ENCODE measurements at places on chromosomes 5 and 9.

GRCh38 chr9:88874391-88874790 is 116.9 kb upstream of the S1PR3 start:
- DNase-seq = peak; percentile 12

- no peak for DNase-seq
Observed at GRCh38 chr5:97088774-97089148, 53.6 kb downstream of the LIX1 start.

- DNase-seq = no peak
Observed at GRCh38 chr5:134048864-134049263, 44.1 kb upstream of the VDAC1 start.

- no peak for DNase-seq
Observed at GRCh38 chr5:178277866-178278265, 45.3 kb upstream of the PHYKPL start.

GRCh38 chr9:79485258-79485657 is 86.5 kb upstream of the TLE4 start:
- no peak for DNase-seq

- DNase-seq = no peak
Observed at GRCh38 chr5:168039039-168039438, 252.4 kb upstream of the WWC1 start.

DNA sequence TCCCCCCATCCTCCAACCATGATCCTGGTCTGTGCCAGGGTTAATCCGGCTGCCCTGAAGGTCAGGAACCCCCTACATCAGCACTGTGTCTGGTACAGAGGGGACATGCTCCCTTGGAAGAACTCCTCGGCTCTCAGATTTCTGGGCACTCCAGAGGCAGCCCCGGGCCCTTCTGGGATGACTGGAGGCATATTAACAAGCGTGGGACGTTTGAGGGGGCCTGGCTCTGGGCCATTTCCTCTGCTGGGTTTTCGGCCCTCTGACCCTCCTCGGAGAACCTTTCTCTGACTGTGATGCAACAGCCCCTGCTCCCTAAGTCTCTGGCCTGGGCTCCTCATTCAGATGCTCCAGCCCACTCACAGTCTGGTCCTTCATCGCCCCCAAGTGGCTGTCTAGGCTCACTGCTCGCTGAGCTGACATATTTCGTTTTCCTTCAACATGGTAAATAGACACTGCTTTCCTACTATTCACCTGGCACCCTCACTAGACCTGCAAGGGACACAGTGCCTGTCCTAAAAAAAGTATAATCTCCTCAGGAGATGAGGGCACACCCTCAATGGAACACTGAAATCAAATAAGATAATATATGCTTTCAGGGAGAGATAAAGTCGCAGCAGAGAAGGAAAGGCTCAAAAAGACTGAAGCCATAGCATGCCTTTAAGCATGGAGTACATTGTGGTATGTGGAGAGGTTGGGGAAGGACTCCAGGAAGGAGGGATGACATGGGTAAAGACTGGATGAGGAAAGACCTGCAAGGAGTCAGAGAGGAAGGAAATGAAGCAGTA is 404.7 kb upstream of the TRPC7 start:
- DNase-seq = peak; percentile 83

GRCh38 chr5:73633060-73633459 is 7.1 kb downstream of the ARHGEF28 start:
- no peak for DNase-seq

GRCh38 chr5:3102531-3102930 is 351.1 kb upstream of the IRX2 start:
- DNase-seq = no peak

DNA sequence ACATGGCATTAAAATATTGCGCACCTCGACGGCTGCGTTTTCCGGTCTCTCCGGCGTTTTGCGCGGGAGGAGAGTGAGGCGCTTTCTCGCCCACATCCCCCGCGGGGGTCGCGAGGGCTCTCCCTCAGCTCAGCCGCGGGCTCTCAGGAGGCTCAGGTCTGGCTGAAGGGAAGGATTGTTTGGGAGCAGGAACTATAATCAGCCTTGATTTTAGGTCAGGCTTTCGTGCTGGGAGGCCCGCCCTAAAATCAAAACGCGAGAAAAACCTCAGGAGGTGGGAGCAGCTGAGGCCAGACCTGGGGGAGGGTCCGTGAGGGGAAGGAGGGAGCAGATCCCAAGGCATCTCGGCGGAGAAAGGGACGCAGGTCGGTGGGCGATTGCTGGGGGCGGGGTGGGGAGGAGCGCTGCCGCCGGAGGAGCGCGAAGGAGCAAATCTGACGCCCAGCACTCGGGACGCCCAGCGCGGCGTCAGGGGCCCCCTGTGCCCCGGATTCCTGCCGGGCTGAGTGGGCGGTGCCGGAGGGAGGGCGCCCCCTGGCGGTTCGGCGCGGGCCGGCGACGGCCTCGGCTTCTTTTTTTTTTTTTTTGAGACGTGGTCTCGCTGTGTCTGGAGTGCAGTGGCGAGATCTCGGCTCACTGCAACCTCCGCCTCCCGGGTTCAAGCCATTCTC is 18.7 kb upstream of the RNF130 start:
- DNase-seq = peak; percentile 84

DNA sequence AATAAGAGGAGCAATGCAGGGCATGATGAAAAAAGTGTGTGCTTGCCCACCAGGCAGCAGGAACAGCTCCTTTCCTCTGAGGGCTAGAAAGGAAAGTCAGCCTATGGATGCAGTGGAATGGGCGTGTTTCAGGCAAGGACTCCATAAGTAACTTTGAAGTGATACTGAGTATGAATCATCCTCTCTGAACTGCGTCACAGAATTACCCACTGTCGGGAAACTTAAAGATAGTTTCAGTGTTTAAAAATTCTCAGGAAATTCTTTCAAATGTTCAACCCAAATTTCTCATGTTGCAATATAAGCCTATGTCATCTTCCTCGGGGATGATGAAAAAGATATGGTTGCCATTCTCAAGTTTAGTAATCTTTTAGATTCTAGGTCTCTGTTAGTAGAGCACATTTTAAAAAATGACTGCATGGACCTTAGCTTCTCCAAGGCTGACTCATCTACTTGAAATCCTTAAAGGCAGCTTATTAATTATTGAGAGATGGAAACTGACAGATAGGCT is 27.7 kb downstream of the PTCD2 start:
- peak; percentile 96 for DNase-seq

GRCh38 chr5:108421713-108422112 is 39.8 kb upstream of the FBXL17 start:
- DNase-seq = no peak

GRCh38 chr5:99636663-99637062 is 707.9 kb upstream of the CHD1 start:
- no peak for DNase-seq

- no peak for DNase-seq
Observed at GRCh38 chr5:167479779-167480178, 811.7 kb upstream of the WWC1 start.

DNA sequence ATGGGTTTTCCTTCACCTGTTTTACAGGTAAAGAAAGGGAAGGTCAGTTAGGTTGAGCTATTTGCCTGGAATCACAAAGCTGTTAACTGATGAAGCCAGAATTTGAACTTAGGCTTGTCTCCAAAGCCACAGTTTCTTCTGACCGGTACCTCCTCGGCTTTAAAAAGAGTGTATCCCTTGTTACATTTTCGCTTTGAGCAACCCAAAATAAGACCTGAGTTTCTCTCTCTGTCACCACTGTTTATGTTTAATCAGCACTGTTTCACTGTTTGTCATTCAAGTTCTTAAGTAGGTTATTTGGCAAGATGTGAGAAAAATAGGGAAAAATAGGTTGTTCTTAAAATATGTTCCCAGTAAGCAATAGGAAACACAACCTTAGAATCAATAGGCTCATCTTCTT is 84.6 kb downstream of the VCAN start:
- no peak for DNase-seq

DNA sequence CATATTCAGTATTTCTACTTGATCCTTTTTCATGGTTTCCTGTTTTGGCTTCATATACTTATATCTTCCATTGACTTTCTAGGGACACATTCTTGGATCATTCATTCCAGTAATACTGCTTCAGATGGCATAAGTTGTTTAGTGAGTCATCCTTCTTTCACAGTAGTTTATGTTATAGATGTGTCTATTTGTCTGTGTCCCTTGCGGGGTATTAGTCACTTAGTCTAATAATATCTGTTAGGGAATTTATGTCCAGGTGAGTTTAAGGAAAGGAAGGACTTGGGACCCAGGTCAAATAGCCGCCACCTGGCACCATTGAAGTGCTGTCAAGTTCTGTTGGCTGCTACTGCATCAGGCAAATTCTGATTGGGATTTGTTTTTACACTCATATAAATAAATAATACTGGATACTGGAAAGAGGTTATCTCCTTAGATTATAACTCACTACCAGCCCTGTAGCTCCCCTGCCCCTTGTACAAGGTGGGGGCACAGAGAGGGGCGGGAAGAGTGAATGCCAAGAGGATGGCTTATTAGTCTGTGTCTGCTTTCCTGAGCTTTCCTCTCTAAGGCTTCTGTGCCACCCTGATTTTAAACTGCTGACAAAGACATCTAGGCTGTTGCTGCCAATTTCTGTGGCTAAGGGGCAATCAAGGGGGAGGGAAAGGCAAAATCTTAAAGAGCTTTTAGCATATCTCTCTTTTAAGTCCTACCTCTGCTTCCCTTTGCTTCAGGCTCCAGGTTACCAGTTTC is 64.9 kb downstream of the CDC42SE2 start:
- DNase-seq = peak; percentile 57

DNA sequence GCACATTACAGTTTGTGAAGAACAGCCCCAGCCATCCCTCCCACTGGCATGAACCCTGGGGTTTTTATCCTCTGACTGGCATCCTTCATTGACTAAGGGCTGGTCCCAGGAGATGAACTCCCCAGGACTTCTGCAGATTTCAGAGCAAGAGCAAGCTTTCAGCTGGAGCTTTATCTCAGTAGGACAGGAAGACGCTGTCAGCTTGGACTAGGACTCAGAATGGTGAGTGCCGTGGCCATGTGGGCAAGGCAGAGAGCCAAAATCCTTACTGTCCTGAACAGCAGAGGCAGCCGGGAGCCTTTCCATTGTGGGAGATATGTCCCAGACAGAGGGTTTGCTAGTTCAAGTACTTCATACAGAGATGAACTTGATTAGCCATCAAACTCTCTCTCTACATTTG is 3.2 kb upstream of the ACOT12 start:
- peak; percentile 50 for DNase-seq
